DMS79 (cell line): ENCODE measurements at places on chromosomes 12 and 14.

DNA sequence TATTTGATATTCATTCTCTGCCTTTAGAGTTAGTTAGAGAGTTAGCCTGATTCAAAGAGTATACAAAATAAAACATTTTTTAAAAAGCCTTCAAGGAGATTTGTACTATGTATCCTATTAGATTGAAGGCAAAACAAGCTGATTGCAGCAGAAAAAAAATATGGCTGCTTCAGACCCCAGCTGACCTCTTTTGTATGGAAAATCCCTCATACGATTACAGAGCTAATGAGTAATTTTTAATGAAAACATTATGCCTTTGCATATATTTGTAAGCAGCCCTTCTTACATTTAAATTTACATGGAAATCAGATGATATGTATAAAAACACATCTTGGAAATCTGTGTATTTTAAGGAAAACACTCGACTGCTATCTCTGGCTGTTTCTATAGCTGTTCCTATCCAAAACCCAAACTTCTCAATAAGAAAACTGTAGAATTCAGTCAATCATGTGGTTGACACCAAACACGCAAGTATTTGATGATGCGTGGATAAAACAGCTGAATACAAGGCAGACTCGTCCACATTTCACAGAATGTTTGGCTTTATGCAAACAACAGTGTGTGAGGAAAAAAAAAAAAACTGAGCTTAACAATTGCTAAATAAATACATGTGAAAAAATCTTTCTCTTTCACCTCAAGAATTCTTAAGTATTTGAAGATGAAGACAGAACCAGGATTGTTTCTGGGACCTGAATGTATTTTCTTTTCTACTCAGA is 275.3 kb downstream of the EGLN3 start:
- DNase-seq: no peak

DNA sequence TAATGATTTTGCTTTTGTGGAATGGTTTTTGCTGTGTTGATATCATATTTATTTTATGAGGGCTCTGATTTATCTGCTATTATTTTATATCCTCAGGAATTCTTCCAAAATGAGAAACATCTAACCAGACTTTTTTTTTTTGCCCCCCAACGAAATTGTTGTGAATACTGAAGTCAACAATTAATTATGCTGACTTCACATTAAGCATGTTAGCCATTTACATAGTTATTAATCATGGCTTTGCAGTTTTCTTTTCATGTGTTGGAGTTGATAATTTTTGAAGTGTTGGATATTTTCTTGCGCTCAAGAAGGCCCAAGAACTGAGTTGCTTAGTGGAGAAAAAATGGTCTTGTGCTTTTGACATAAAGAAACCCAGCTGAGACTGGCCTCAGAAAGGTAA is 246.6 kb upstream of the CRY1 start:
- no peak for DNase-seq

DNA sequence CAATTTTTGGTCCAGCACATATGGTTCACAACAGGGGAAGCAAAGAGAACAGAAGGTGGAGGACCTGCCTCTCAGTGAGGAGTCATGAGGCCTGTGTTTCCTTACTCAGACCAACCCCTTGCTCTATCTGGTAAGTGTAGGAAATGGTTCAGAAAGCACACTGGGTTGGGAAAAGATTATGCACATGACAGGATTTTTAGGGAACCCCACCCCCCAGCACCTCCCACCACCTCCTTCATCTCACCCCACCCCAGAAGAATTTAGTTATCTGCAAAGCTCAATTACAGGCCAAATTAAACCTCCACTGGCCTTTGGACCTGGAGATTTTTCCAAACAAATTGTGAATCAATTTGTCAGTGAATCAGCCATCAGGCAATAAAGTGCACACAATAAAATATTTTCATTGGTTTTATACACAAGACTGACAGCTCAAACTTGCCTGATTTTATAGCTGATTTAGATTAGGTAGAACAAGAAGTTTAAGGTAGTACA is 132.8 kb downstream of the DACT1 start:
- DNase-seq: no peak

DNA sequence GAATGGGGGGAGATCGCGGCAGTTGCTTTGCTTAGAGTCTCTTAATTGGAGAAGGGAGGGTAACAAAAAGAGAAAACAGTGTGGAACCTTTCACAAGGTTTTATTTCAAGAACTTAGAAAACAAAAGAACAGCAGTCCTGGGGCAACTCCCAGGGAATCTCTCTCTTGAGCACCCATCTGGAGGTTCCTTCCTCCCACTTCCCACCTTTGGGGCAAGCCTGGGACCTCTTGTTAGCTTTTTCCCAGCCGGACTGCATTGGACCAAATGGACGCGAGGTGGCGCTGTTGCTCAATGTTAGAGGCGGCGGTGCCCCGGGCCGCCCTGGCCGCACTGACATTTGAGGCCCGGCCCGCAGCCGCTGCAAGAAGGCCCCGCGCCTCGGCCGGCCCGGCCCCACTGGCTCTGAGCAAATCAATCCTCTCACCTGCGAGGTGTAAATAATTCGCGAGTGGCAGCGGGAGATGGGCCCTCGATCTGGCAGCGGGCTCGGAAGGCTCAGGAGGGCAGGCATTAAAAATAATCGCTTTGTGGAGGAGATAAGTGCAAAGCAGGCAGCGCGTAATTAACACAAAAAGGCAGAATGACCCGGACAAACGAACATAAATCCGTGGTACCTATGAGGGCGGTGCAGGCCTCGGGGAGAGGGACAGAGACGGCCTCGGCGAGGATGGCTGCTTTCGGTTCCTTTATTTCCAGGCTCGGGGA is 2.8 kb upstream of the HOXC8 start:
- peak; percentile 30 for DNase-seq

- DNase-seq: no peak
Observed at GRCh38 chr14:64787619-64788018, 83.4 kb downstream of the PLEKHG3 start.

GRCh38 chr12:64475518-64475917 is 23.6 kb downstream of the TBK1 start:
- no peak for DNase-seq
